ENCODE measurements at places on chromosomes 5 and 9.

- DNase-seq, result no peak
These were observed 161.6 kb upstream of the DMRTA1 start for GRCh38 chr9:22285066-22285465.

- no peak for DNase-seq
These were observed 5.1 kb upstream of the MOB3B start for GRCh38 chr9:27534658-27535209.

DNA sequence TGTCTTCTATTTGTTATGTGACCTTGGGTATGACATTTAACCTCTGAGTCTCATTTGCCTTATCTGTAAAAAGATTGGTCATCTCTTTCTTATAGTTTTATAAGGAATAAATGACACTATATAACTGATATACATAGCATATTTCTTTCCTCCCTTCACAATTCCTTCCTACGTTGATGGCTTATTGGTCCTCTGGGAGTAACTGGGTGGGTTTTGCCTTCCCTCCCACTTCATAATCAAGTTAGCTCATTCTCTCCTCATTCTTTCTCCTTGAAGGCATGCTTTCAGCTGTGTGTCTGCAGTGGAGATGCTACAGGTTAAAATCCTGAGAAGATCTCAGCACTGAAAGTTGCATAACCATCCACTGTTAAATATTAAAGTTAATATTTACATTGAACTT, 382.4 kb downstream of the TMEM38B start:
- DNase-seq, result no peak

DNA sequence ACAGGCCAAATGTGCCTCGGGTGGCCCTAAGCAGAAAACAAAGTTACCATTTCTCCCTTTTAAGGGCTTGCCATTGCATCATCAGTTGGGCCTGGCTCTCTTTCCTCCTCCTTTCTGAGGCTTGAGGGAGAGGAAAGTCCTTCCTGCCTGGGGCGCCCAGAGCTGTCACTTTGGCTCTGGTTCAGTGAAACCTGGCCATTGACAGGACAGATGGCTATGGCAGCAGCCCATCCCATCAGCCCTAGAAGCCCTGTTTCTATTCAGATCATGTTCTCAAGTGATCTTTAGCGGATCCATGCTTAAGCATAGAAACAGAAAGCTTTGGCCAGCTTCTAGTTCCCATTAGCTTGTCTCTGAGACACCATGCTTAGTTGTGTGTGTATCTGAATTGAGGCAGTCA, 293.4 kb downstream of the YTHDC2 start:
- DNase-seq, result no peak

DNA sequence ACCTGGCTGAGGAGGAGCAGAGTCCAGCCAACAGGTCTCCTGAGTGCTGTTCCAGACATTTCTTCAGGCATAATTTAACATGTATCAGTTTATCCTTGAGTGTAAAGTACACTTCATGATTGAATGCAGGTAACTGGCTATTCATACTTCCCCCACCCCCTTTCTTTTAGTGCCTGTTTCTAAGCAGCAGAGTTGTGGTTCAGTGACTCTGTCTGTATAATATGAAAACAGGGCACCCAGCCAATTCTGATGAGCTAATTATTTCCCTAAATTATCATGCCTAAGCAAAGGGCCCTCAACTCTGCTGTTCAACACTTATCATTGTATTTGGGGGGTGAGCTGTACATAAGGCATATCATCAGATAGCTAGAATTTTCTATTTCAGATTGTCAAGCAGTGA, 51.9 kb upstream of the ZSWIM6 start:
- no peak for DNase-seq

DNA sequence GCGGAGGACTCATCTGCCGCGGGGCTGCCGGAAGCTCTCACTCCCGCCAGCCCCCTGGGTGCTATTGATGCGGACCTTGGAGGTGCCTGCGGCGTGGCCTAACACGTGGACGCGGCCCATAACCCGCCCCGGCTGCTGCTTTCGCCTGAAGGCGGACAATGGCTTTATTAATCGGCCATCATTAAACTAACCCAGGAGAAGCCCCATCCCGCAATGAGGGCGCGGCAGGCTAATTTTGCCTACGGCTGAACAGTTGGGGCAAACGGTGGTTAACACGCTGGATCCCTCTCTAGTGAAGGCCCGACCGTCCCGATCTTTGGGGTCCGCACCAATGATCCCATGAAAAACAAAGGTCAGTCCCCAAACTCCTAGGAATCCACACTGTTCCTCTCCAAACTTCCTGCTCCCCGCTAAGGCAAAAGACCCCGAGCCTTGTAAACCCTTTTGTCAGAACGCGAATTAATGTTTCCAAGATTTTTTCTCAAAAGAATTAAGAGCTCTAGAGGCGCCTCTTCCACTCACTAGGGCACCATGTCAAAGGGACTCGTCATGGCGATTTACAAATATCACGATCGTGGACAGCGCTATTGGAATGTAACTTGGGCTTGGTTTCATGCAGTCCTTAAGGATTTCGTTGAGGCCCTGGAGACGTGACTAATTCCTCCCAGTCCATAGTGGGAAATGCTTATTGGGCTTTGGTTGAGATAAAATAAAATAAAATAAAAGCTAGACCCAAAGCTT, 193.1 kb downstream of the MEF2C start:
- DNase-seq, result no peak

Measured in effector memory CD4-positive, alpha-beta T cell (primary cell).